ENCODE measurements at places on chromosomes 13 and 19.

GRCh38 chr19:28607066-28607583 is 605.8 kb downstream of the UQCRFS1 start:
- DNase-seq, result no peak

GRCh38 chr13:20337884-20338551 is 105.9 kb upstream of the GJB6 start:
- DNase-seq, result no peak

DNA sequence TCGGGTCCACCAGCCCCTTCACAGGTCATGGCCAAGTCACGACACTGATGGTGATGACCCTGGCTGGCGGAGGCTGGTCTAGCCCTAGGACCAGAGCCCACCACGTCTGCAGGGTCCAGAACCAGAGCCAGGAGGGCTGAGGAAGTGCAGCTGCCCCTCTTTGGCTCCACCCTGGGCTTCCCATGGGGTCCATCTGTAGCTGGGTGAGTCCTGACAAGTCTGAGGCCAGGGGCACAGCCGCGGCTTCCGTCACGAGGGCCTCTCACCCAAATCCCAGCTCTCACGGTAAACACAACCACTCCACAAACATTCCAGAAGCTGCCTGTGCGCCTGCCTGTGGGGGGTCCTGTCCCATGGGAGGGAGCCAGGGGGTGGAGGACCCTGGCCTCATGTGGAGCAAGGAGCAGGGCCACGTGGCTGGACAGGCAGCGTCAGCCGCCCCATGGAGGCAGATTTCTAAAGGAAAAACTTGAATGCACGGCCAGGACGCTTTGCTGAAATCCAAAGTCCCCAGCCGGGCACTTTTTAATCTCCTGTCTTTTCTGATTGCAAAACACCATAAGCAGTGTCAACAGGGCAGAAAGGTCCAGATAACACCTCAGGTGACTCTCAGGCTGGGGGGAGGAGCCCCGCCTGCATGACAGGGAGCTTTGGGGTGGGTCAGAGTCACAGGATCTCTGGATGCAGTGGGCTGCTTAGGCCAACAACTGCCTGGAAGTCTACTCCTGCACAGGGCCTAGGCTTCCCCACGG is 29.9 kb downstream of the CEBPG start:
- DNase-seq, result no peak

- DNase-seq, result no peak
These were observed 64.1 kb upstream of the OXGR1 start for GRCh38 chr13:97058391-97058790.

DNA sequence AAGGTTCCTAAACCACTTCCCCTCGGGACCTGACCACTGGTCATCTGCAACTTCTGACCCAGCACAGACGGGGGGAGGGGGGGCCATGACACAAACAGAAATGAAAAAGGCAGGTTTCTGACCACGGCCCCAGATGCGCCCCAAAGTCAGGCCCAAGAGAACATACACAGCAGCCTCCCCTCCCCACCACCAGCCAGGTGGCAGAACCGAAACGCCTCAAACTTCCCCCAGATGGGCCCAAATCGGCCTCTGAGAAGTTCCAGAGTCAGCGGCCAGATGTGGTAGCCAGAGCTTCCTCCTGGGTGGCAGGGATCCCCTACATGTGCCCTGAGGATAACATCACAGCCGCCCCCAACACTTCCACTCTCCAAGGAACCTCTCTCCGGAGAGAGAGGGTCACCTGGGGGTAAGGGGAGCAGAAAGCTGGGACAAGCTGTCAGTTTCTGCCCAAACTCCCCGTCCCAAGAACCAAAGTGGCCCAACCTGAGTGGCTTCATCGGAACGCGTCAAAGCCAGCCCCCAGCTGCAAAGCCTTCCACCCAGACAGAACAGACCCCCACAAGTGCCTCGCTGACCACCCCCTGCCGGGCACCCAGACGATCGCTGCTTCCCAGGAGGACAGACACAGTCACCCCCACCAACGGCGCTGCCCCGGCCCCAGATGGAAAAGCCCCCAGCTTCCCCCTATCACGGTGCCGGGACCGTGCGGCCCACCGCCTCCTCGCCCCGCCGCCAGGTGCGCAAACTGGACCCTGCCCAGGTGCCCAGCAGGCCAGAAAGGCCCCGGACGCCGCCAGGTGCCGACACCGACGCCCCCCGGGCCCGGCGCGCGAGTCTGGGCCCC is 800 bp downstream of the ELL start:
- DNase-seq, result no peak

- no peak for DNase-seq
These were observed 183.4 kb upstream of the RFC3 start for GRCh38 chr13:33634546-33634982.

DNA sequence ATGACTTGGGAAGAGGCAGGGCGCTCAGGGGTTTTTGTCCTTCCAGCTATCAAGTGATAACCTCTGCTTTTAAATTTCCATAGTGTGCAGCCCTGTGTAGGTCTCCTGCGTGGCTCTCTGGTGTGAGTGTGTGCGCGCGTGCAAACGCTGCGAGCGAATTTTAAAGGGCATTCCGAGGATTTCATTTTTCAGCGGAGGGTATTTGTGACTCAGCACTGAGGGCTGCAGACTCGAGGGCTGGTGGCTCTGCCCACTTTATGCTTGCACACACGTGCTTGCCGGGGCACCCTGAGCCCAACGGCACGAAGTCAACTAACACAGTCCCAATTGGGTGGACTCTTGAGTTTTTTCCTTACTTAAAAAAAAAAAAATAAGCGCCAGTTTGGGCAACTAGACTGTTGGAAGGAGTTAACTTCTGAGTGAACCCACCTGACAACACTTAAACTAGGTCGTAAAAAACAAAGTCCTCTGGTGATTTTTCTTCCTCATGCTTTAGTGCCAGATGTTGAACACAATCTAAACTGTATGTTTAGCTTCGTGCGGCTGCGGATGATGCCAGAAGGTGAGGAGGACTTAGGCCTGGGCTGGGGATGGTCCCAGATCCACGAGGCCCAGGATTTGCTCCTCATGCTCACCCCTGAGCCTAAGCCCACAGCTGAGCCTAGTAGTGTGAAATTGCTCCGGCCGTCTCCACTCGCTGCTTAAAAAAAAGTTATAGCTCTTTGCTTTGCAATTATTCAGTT is 2.1 kb downstream of the FGF9 start:
- DNase-seq, result no peak

DNA sequence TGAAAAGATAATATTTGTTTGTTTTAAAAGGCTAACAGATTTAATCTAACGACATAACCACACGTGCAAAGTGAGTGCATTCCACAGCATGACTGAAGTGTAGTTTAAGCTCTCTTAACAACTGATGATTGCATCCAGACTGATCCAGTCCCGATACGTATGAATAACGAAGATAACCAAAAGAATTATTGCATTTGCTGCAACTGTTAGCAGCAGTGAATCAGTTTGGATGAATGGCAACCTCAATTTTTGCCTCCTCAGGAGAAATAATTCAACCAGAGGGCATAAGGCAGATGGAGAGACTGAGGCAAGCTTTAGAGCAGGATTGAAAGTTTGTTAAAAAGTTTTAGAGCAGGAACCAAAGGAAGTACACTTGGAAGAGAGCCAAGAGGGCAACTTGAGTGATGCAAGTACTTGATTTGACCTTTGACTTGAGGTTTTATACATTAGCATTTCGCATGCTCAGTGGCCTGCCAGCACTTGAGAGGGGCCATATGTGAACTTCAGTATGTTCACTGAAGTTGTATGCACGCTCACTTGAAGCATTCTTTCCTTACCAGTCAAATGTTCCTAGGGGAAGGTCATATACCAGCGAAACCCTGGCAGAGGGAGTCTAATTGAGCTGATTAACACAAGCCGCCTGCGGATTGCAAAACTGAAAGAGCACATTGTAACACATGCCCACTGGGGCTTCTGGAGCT is 835.0 kb upstream of the PCDH20 start:
- no peak for DNase-seq

DNA sequence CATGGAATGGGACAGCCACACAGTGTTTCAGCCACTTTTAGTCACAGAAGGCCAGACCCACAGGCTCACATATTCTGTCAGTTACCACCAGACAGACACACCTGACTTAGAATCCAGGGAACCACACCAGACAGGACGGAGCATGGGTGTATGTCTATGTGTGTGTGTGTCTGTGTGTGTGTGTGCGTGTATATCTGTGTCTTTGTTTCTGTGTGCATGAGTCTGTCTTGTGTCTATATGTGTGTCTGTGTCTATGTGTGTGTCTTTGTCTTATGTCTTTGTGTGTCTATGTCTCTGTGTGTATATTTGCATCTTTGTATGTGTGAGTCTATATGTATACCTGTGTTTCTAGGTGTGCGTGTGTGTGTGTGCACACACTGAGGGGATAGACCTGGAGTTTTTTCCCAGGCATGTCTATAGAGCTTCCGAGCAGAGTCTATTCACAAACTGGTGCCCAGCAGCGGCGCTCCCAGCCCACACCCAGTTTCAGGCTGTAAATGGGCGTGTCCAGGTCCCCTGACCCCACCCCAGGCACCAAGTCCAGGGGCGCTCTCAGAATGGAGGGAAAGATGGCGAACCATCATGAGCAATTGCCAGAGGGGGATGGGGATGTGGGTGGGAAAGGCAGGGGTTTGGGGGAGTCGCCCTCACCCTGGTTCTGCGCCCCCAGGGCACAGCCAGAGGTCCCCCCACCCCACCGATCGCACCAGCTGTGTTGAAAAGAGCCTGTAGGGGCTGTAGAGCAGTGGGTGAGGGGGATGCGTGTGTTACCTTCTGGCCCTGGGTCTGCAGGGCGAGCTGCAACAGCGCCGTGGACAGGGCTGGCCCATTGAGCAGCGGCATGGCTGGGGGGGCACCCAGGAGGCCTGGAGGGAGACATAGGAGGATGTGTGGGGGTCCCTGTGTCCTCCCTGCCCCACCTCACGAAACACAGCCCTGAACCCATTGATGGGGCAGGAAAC is 6.3 kb upstream of the FDX2 start:
- no peak for DNase-seq

DNA sequence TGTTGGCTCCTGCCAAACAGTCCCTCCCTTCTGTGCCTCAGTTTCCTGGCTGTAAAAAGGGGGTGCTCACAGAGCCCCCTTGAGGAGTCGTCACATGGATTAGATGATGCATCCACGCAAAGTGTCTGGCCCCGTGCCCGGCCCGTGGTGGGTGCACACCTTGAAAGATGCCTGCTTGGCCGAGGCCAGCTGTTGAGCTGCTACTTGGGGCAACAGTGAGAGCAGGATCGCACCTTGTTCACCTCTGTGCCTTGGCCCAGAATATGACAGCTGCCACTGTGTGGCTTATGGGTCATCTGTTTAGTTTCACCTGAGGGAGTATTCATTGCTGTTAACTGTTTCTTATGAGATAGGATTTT is 17.7 kb downstream of the CRTC1 start:
- no peak for DNase-seq

- DNase-seq, result peak; percentile 69
These were observed at the start of gene ZNF793 for GRCh38 chr19:37506387-37507166. Gene ZNF793 (plus strand): TSS chr19:37506939. CDS start chr19:37523440, 16,501 bp downstream.

GRCh38 chr13:30107521-30108136 is 199.7 kb downstream of the KATNAL1 start:
- no peak for DNase-seq

GRCh38 chr13:51848674-51849073 is 3.7 kb upstream of the TMEM272 start:
- DNase-seq, result no peak

- no peak for DNase-seq
These were observed 51.9 kb downstream of the DNM2 start for GRCh38 chr19:10769533-10770491.

DNA sequence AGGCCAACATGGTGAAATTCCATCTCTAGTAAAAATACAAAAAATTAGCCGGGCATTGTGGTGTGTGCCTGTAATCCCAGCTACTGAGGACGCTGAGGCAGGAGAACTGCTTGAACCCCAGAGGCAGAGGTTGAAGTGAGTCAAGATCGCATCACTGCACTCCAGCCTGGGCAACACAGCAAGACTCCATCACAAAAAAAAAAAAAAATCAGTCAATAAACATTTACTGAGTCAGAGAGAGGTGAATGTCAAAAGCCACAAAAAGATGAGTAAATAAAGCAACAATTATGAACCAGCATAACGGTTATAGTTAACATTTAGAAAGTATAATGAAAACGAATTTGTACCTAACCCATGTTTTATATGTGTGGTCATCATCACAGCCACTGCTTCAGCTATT is 23.1 kb downstream of the PSPC1 start:
- no peak for DNase-seq

- no peak for DNase-seq
These were observed 26.0 kb downstream of the WDR88 start for GRCh38 chr19:33157906-33158305.

DNA sequence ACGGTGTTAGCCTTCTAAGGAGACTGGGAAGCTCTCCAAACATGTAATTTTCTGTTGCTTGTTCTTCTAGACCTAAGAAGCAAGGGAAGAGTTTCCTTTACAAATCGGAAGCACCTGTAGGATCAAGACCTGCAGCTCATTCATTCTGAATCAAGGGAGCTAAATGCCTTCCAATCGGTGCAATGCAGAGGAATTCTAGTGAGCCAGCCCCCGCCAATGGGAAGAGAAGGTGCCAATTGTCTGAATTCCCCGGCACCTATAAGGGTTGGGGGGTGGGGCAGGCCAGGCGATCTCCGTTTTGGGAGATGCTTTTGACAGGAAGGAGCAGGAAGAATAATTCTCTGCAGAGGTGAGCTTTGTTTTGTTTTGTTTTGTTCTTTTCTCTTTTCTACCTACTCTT is 7.1 kb upstream of the NLRP13 start:
- DNase-seq, result no peak

DNA sequence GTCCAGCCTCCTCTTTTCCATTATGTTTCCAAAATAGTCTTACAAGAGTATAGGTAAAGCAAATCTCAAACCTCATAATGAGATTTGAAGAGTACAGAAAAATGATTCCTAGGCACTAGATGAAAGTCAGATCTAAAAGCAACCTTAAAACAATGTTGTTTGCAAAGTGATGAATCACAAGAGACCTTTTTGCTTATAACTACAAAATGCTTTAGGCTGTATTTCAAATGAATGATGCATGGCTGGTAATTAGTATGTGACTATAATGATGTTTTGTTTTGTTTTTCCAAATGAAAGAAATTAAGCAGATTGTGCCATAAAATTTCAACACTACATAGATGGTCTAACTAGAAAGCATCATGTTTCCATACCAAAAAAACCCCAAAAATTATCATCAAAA is 272.7 kb downstream of the DIAPH3 start:
- no peak for DNase-seq

DNA sequence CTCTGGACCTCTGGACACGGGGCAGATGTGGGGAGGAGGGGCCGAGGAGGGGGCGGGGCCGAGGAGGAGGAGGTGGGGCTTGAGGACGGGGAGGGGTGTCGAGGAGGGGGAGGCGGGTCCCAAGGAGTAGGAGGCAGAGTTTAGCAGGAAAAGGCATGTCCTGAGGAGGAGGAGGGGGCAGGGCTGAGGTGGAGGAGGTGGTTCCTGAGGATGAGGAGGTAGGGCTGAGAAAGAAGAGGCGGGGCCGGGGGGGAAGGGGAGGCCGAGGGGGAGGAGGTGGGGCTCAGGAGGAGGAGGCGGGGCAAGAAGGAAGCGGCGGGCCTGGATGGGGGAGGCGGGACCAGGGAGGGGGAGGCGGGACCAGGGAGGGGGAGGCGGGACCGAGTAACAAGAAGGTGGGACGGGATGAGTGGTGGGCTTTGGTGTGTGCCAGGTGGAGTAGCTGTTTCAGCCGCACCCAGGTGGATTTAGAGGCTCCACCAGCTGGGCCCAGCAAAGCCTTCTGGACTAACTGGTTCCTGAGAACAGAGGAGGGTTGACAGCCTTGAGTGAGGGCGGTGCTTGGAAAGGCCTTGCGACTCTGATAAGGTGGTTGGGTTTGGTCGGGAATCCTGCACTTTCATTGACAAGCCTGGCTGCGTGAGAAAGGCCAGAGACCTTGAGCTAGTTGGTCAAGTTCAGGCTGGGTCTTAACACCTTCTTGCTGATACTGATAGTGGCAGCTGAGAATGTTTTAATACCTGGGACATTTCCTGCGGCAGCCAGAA is 7.7 kb downstream of the TECR start:
- no peak for DNase-seq

- DNase-seq, result no peak
These were observed 357.1 kb downstream of the DCT start for GRCh38 chr13:94122300-94122915.
